Fibroblast of skin of left quadriceps (primary cell): ENCODE measurements at places on chromosomes 1 and 21.

DNA sequence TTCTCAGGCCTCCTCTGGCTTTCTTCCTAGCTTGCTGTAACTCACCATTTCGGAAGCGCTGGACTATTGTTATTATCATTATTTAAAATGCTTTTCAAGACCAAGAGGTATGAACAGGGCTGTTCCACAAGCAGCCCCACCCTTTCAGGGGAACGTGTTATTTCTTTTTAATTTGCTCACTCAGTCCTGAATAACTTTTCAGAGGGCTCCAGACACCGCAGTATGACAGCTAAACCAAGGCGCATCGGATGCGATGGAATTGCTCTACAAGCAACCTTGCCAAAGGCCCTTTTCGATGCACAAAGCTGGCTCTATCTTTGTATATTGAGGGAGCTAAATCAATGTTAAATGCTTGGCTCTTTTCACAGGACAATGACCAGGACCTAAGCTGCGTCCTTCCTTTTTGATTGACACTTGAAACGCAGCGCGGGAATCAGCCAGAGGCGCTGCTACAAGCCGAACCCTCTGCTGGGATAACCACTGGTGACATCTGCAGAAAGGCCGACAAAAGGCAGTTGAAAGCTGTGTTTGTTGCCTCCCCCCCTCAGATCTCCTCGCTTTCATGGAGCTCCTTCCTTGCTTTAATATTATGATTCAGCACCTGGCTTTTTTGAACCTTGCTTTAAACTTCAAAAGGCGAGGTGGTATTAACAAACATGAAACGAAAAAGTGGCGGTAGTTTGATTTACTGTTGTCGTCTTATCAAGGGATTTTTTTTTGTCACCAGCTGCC lies 204.7 kb upstream of the PROX1 start:
- DNase-seq = no peak

GRCh38 chr1:94009304-94009703 lies 100.1 kb upstream of the GCLM start:
- no peak for DNase-seq

GRCh38 chr1:43632135-43632670 lies 17.7 kb upstream of the KDM4A start:
- no peak for DNase-seq

GRCh38 chr1:88741413-88741812 lies 57.3 kb downstream of the PKN2 start:
- no peak for DNase-seq

DNA sequence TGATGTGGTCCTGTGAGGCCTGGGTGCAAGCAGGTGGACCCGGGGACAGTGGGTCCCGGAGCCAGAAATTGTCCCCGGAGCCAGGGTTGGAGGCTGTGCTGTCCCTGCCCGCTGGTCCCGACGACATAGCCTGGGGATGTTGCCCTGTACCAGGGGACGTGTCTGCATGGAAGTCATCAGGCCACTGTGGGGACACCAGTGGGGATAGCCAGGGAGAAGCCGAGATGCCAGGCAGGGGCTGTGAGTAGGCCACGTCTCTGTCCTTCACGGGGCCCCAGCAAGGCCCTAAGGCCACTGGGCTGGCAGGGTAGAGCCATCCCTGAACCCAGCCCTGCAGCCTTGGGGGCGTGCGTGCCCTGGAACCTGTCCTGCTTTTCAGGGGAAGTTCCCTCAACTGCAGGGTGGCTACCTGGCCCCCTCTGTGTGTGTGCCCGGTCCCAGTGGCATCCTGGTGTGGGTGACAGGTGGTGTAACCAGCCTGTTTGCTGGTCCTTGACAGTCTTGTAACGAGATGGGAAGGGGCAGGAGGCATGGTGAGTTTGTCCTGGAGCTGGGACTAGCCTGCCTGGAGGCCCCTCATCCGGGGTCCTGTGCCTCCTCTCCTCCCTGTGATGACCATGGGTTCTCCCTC lies 73.2 kb downstream of the OBSCN start:
- no peak for DNase-seq

DNA sequence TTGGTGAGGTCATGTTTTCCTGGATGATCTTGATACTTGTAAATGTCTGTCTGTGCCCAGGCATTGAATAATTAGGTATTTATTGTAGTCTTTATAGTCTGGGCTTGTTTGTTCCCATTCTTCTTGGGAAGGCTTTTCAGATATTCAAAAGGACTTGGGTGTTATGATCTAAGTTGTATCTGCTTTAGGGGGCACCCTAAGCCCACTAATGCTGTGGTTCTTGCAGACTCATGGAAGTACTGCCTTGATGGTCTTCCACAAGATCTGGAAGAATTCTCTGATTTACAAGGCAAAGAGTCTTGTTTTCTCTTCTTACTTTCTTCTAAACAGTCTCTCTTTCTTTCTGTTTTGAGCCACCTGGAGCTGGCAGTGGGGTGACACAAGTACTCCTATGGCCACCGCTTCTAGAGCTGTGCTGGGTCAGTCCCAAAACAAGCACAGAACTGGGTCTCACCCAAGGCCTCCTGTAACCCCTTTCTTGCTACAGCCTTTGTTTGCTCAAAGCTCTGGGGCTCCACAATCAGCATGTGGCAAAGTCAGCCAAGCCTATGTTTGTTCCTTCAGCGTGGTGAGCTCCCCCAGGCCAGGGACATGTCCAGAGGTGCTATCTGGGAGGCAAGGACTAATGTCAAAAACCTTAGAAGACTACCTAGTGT lies 12.6 kb downstream of the VN1R5 start:
- DNase-seq = no peak

GRCh38 chr1:8653878-8654277 lies 163.6 kb downstream of the RERE start:
- DNase-seq = no peak
